ENCODE measurements at places on chromosomes 16 and 17. TPM values are rescaled to one million over a fixed set of nuclear protein-coding genes. Genes with fewer than 3 reads are reported as not detected.

DNA sequence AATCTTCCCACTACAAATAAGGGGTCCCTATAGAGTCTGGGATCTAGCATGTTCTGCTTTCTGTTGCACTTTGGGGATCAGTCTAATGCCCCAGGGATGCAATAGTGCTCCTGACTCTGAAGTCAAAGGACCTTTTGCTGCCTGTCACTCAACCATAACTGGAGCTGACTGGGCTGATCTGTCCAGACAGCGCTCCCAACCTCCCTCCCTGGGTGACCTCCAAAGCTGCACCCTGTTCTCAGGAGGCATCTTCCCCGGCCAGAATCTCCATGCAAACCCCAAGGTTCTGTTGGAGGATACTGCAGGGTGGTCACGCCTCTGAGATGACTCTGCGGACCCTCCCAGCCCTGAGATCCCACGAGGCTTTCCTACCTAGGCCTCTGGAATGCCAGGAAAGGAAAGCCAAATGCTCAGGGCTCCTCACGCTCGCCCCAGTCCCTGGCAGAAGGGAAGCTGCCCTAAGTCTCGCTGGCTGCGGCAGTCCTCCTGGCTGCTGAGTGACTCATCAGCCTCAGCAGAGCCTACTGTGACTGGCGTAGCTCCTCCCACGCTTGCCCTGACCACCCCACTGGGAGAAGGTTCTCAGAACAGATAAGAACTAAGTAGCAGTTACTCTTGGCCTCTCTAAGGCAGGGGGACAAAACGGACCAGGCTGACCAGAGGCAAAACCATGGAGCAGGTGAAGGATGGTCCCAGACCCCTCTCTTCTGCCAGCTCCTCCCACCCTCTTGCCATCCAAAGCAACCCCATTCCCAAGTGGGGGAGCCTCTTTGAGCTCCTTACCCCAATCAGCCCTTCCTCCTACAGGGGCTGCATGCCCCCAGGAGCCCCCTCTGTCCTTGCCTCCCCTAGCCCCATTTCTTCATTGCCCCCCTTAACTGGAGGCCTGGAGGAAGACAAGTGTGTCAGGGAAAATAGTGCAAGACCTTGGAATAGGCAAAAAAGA, 124.1 kb upstream of the TNRC6C start:
- no peak for DNase-seq

- no peak for DNase-seq
These were observed 121.0 kb downstream of the ANKRD11 start for GRCh38 chr16:89369266-89369895.

- DNase-seq, result no peak
These were observed 24.9 kb upstream of the CRYM start for GRCh38 chr16:21302898-21303528.

DNA sequence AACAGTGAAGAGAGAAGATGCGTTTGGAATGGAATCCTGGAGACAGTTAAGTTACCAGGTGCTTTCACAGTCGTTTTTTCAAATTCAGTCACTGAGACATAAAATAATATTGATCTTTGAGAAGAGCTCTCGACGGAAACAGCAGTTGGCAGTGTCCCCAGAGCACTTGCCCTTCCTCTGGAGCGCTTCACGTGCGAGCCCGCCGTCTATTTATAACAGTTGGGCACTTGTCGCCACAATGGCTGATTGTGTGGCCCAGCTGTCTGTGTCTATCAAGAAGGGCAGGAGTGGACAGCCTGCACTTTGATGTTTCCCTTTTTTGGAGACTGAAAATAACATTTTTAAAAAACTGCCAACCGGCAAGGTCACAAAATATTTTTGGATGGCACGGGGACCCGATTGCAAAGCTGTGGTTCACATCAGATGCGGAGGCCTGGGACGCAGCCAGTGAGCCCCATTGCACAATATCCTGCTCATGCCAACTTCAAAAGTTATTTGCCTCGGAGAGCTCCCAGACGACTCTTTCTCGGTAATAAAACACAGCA, 62.9 kb downstream of the ADCY9 start:
- DNase-seq, result no peak

DNA sequence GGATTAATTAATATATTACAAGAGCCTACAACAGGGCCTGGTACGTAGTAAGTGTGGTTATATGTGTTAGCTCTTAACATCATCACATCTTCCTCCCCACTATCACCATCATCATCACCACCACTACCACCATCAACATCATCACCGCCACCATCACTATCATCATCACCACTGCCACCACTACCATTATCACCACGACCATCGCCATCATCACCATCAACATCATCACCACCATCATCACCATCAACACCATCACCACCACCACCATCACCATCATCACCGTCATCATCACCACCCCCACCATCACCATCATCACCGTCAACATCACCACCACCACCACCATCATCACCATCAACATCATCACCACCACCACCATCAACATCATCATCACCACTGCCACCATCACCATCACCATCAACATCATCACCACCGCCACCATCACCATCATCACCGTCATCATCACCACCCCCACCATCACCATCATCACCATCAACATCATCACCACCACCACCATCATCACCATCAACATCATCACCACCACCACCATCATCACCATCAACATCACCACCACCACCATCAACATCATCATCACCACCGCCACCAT, 7.8 kb upstream of the IL4R start:
- no peak for DNase-seq

- no peak for DNase-seq
These were observed 38.9 kb upstream of the C1QL1 start for GRCh38 chr17:45006927-45007461.

QPRT gene
- 12.9 TPM for total RNA-seq

GRCh38 chr16:74046524-74046923, 250.1 kb upstream of the PSMD7 start:
- no peak for DNase-seq

DNA sequence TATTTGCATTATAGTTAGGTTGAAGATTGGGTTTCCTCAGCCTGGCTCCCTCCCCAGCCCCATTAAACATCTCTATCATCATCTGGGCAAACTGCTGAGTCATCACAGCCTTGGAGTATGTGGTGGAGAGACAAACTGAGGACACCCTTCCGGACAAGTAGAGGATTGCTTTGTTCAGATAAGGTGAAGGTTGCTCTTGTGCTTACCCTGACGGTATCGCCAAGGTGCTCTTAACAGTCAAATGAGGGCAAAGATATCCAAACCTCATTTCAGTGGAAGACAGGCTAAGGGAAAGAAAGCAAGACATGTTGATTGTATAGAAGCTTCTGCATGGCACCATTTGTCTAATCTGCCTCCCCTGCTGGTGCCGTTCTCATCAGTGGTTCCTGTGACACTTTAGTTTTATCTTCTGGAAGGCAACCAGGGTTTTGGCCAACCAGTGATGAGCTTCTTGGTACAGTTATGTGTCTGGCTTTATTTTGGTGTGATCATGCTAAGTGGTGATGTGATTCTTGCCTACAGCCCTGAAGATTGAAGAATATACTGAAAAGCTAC, 56.9 kb upstream of the LGALS9 start:
- DNase-seq, result peak; percentile 83

All from hematopoietic multipotent progenitor cell (in vitro differentiated cells).